ENCODE measurements at places on chromosomes 1 and 21. TPM values are rescaled to one million over a fixed set of nuclear protein-coding genes. Genes with fewer than 3 reads are reported as not detected.

GRCh38 chr1:201274616-201275252 is 8.6 kb upstream of the PKP1 start:
- DNase-seq: no peak

DNA sequence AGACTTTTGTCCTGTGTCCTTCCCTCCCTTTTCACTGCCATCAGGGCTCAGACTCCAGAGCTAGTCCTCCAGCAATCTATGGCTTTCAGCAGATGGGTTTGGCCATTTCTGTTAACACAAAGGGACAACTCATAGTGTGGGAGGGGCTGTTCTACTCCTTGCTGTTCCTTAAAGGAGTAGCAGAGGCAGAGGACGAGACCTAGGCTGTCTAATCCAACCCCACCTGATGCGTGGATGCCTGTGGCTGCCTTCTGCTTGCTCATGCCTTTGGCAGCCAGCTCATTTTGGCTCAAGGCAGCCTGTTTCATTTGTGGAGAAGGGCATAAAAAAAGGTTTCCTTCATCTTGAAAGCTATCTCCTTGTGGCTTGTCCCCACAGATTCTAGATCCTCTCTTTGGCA is 27.0 kb downstream of the MFSD2A start:
- DNase-seq: no peak

GRCh38 chr1:111965781-111966443 is 23.6 kb downstream of the KCND3 start:
- DNase-seq: no peak

GRCh38 chr1:172203135-172203823 is 217.2 kb upstream of the C1orf105 start:
- DNase-seq: no peak

DNA sequence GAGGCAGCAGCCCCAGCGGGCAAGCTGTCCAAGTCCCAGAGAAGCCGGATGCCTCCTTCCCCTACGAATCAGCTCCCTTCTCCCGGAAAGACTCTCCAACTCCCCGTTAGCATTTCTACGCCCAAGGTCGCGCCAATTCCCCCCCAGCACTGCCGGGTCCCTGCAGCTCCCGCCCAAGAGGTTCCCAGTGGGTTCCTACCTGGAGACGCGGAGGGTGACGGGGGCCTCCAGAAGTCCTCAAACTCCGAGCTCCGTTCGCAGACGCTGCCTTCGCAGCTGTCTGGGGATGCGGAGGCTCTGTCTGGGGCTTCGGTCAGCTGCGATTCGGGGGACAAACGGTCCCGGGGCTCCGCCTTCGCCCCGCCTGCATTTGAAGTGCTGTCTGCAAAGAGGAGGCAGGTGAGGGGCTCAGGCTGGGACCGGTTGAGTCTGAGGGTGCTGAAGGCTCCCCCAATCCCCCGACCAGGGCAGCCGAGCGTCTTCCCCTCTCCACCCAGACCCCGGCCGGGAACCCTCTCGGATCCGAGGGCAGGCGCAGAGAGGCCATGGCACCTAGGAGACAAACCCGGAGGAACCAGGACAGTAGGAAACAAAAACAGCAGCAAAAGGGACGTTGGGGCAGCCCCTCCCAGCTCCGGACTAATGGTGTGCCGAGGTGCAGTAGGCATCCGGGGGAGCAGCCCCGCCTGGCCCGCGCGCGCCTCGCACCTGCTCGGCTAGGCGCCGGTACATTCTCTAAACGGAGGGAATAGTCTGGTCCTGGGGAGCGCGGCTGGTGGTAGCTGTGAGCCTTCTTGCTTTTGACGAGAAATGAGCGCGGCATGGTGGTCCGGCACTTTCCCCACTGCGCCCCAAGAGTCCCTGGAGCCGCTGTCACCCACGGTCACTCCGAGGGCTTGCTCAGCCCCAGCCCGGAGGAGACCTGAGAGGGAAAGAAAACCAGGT is 3.8 kb downstream of the GFI1 start:
- DNase-seq: no peak

Gene RBM11
- total RNA-seq: 4.3 TPM

Gene DCST2
- total RNA-seq: 0.36 TPM

Data from sigmoid colon (tissue), 7 donors.